ENCODE measurements at places on chromosomes 16 and 17.

DNA sequence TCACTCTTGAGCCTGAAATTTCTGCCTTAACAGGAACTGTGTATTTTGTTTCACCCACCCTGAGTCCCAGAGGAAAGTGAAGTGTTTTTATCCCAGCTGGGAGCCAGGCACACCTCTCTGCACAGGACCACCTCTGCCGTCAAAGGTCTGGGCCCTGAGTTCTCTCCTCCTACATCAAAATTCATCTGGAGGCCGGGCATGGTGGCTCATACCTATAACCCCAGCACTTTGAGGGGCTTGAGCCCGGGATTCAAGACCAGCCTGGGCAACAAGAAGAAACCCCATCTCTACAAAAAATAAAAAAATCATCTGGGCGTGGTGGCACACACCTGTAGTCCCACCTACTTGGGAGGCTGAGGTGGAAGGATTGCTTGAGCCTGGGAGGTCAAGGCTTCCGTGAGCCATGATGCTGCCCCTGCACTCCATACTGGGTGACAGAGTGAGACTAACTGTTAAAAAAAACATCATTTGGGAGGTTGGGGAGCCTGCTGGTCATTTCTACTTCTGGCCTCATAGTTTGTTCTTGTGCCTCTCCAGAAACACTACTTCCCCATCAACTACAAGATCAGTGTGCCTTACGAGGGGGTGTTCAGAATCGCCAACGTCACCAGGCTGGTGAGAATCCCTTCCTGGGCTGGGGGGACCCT is 9.8 kb downstream of the IL34 start:
- DNase-seq = no peak

DNA sequence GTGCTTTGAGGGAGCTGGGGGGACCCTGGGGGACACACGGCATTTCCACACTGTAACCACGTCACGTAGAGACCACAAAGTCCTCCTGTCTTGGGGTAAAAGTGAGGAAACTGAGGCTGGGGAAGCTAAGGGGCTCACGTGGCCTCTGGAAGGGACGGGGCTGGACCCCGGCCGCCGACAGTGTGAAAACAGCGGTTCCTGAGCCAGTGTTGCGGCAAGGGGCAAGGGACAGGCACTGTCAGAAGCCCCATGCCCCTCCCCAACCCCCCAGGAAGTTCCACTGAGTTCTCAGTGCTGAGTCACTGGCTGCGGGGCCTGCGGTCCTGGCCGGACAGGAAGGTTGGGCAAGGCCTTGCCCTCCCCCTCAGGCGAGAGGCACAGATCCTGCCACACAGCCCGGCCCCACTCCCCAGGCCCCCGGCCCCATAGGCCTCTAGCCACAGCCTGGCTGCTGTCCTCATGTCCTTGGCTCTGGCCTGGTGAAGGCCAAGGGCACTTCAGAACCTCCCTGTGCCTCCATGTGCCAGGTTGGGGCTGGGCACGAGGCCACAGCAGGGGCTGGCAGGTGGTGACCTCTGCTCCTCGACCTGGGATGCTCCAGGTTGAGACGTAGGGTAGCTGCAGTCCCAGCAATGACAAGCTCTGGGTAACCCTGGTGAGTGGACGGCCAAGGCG is 5.0 kb upstream of the CCDC57 start:
- DNase-seq = peak; percentile 89

- no peak for DNase-seq
Measured at GRCh38 chr16:24917236-24917635, 71.5 kb downstream of the SLC5A11 start.

GRCh38 chr17:68302666-68303065 is 11.4 kb downstream of the ARSG start:
- no peak for DNase-seq

DNA sequence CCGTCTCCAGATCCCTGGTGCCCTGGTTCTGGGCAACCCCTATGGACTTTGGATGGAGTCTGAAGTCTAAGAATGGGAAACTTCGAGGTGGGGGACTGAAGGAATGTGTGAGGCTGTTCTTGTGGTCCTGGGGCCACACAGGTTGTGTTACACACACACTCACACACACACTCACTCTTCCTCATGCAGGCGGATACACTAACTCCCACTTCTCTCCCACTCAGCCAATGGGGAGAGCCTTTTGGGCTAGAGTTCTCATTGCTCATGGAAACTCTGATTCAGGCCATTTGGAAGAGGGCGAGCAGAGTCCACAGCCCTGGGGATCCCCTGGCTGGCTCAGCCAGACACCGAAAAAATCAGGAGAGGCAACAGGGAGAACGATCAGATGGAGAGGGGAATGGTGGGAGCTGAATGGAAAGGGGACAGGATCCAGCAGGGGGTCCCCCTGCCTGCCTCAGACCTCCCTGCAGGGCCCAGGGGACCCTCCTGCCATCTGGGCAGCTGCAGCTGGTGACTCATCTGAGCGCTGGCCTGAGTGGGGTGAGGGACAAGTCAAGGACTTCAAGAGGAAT is 9.1 kb downstream of the IGFBP4 start:
- DNase-seq = peak; percentile 59

GRCh38 chr17:81491761-81492160 is 20.8 kb downstream of the ACTG1 start:
- DNase-seq = no peak

GRCh38 chr16:58462089-58462488 is 37.9 kb upstream of the NDRG4 start:
- DNase-seq = no peak

DNA sequence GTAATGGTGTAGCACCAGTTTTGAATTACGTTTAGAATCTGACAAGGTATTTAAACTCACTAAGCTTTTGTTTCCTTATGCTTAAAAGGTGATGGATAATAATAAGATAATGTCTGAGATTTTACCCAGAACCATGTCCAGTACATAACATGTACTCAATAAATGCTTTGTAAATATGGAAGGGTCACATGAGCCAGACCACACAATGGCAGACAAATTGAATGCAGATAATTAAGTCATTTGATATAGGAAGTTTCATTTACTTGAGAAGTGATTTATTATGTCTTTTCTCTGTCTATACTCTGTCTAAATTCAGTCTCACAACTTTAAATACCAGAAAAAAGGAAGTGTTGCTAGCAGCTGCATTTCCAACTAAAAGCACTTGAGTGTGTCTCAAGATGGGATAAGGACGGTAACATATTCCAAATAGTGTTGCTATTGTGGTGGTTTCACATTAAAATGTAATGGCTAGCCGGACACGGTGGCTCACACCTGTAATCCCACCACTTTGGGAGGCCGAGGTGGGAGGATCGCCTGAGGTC is 52.5 kb upstream of the DHX40 start:
- DNase-seq = no peak
